Esophagus squamous epithelium (tissue), 5 donors: ENCODE measurements at places on chromosomes 12 and 14.

DNA sequence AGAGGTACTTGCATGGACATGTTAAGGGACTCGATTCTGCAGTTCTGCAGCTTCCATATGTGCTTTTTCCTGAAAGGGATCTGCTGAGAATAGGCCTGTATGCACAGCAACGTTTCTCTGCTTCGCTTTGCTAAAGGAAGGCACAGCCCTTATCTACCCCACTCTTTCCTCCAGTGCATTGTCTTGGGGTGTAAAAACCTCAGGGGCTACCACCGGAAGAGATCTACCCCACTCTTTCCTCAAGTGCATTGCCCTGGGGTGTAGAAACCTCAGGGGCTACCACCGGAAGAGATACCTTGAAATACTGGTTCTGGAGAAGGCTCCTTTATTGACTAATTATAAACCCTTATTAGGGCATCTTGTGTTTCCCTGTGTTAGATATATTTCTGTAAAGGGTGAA, 52.9 kb downstream of the SEL1L start:
- no peak for DNase-seq

- no peak for DNase-seq
These were observed 49.3 kb downstream of the KSR2 start for GRCh38 chr12:117919479-117919878.

DNA sequence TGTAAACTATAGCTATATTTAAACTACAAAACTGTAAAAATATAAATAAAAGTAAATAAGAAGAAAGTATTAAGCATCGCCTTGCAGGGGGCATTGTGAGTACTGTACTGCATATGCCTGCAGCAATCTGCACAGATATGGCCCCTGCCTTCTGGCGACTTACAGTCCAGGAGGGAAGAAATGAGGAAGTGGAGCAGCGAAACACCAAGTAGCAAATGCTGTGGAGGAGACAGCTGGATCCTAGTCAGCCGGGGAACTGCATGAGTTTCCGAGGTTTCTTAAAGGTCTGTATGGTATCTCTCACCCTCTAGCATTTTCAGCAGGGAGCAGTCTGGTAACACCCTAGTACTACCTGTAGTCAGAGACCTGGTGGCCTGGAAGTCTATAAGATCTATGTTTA, 256.9 kb downstream of the CACNA1C start:
- DNase-seq, result no peak

DNA sequence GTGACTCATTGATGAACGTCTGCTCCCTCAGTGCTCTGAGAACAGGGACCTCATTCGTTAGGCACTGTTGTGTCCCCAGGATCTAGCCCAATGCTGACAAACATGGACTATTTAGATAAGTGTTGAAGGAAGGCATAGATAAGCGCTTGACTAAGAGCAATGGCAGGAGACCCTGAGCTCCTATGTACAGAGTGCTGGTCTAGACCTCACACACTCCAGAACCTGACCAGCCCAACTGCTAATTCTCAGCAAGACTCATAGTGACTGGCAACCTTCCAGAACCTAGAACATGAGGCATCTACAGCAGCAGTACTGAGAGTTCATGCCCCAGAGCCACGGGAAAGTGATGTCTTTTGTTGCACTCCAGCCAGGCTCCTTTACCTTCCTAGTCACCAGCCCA, 69.2 kb downstream of the CRACR2A start:
- DNase-seq, result no peak

DNA sequence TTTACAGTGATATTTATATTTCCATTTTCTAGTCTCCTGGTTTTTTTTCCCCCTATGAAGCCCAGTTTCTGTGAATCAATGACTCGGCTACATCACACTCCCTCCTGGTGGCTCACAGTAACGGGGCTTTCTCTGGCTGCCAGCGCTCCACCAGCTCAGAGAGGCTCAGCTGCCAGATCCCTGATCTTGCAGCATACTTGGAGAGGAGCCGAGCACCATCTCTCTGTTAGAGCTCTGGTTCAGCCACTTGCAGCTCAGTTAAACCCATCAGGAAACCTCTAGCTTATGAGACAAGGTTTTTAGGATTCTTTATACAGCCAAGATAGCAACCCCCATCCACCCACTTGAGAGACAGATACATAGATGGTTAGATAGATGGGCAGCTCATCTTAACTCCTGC, 74.6 kb downstream of the CIT start:
- DNase-seq, result no peak

GRCh38 chr12:8045952-8046944, 13.7 kb downstream of the FOXJ2 start:
- no peak for DNase-seq

DNA sequence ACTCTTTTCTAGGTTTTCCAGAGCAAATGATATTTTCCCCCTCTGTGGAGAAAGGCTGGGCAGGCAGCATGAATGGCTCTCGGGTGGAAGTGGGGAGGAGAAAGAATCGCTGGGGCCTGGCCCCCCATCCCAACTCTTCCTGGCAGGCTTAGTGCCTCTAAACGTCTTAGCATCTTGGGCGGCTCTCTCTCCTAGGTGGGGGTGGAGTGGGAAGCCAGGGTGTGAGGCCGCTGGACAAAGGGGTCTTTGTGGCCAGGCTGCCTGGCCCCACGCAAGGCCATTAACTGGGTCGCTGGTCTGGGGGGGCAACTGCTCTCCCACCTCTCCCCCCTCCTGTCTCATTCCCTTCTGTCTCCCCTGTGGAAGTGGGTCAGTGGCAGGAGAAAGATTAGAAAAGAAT, 4.7 kb downstream of the LRP1-AS start:
- DNase-seq, result no peak

DNA sequence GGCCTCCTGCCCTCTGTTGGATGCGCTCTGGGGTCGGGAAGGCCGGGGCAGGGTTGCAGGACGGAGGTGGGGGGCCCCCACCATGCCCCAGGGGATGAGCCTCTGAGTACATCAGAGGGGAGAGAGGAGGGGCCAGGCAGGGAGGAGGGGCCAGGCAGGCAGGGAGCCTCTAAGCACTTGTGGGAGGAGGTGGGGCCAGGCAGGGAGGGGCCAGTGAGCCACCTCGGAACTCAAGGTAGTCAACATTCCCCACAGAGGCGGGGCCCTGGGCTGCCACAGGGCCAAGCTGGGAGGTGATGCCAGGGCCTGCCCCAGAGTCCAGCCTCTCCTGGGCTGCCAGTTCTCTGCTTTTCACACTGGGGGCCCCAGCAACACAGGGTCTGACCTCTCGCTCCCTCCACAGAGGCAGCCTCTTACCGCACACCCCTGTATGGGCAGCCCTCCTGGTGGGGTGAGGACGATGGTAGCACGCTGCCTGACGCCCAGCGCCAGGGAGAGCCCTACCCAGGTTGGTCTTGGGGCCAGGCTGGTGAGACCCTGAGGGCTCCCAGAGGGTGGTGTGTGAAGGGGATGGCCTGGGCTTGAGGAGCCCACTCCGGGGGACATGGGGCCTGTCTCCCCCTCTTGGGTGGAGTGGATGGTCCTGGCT, 17.4 kb downstream of the CEP170B start:
- DNase-seq, result no peak

DNA sequence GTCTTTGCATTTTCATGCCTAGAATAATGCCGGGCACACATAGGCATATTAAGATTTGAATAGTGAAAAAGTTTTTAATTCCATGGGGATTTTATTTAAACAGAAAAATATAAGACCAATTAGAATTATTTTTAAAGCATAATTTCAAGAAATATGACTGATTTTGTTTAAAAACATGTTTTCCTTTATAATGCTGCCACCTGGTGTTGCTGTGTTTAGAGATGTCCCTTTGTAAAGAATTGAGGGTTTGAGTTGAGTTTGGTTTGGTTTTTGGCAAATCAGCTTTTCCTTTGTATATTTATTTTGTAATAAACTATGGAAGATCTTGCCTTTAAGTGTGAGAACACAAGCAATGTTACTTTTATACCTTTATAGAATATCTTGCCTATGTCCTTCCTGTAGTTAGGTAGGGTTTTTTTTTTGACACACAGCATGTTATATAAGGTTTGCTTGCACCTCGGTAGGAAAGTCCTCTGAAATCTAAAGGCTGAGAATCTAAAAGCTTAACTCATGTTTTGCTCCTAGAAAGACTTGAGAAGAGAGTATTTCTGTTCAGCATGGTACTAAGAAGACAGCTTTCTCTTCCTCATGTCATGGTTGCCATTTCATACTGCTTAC, 31.4 kb upstream of the SNAPC1 start:
- no peak for DNase-seq

DNA sequence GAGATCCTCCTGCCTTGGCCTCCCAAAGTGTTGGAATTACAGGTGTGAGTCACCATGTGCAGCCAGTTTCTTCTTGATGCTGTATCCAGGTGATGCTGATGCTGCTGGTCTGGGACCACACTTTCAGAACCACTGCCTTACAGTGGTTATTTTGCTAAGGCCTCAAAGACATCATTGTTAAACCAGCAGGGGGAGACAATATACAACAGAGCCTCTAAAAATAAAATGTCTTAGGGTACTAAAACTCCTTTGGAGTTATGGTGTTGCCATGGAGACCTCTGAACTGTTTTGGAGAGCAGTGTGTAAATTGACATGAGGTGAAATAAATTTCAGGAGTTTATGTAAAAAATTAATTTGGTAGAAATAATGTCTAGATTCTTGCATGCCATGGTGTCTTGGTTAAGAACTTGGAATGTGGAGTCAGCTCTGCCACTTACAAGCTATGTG, 1.1 kb upstream of the ARG2 start:
- DNase-seq, result no peak

- DNase-seq, result no peak
These were observed 258.3 kb downstream of the FOXN3 start for GRCh38 chr14:89158701-89159100.

DNA sequence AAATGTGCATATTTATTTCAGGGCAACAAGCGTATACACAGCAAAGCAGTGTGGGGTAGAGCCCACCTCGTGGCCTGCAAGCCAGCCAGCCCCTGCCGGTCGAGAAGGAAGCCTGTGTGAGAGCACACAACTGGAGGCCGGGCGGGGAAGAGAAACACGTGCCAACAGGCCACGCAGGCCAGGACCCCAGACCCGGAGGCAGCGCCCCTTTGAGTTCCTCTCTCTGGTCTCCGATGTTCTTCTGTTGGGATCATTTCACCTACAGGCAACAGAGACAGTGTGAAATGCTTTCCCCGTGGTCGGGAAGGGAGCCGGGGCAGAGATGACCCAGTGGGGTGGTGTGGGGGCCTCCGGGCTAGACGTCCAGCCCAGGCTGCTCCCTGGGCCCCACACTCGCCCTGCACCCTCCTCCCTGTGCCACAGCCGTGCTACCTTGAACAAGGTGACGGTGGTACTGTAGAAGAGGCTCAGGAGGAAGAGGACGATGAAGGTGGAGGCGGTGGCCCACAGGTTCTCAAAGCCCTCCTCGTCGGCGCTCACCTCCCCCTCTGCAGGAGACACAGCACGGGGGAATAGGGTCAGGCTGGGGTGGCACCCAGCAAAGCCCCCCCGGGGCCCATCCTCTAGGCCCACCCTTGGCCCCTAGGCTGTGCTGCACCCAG, 325.5 kb downstream of the TMEM121 start:
- no peak for DNase-seq
